ENCODE measurements at places on chromosomes 16 and 17.

- DNase-seq, result no peak
These were observed 131.9 kb downstream of the NPIPB5 start for GRCh38 chr16:22642416-22643088.

- DNase-seq, result no peak
These were observed 29.3 kb upstream of the SPACA3 start for GRCh38 chr17:32962320-32962711.

DNA sequence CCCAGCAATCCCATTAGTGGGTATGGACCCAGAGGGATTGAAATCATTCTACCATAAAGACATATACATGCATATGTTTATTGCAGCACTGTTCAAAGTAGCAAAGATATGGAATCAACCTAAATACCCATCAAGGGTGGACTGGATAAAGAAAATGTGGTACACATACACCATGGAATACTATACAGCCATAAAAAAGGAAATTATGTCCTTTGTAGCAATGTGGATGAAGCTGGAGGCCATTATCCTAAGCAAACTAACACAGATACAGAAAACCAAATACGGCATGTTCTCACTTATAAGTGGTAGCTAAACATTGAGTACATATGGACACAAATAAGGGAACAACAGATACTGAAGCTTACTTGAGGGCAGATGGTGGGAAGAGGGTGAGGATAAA is 2.4 kb downstream of the KRTAP2-3 start:
- no peak for DNase-seq

DNA sequence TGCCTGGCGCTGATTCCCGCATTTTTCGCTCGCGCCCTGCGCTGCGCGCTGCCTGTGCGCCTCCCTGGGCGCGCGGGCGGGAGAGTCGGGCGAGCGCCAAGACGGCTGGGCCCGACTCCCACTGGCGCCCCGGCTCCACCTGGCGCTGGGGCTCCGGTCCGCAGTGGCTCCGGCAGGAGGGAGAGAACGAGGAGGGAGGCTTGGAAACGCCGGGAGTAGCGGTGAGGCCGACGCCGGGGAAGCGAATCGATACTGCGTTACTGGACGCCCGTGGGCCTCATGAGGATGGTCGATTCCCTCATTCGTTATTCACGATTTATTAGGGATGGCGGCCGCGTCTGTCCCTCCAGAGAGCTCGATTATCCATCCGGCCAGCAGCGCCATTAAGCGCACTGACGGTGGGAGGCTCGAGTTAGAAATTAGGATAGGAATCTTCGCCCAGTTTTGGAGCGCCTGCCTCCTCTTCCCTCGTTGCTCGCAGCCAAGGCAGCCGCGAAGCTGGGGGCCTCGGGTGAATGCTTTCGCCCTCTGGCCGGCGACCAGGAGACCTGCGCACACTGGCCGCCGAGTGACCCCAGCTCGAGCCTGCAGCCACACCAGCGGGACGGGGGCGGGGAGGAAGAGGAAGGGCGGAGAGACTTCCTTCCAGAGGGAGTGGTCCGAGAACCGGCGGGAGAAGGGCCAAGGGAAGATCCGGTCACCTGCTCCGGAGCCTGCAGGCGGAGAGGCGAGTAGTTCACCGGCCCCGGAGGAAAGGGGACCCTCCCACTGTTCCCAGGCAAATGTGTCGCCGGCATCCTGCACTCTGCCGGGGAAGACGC is 1.3 kb upstream of the PCGF2 start:
- peak; percentile 47 for DNase-seq

DNA sequence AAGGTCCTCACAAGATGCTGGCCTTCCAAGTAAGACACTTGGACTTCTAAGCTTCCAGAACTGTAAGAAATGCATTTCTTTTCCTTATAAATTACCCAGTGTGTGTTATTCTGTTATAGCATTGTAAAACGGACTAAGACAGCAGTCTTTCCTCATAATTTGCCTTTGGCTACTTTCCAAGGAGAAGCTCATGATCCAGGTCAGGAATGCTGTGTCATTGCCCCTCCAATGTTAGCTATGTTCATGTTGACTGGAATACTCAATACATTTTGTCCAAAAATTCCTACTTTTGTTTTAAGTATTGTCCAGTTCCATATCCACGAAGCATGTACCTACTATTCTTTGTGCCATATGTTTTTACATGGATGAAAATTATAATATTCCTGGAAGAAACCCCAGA is 234.6 kb downstream of the HS3ST3A1 start:
- DNase-seq, result no peak

- DNase-seq, result peak; percentile 20
These were observed 985 bp downstream of the SGSM2 start for GRCh38 chr17:2338315-2338657.

DNA sequence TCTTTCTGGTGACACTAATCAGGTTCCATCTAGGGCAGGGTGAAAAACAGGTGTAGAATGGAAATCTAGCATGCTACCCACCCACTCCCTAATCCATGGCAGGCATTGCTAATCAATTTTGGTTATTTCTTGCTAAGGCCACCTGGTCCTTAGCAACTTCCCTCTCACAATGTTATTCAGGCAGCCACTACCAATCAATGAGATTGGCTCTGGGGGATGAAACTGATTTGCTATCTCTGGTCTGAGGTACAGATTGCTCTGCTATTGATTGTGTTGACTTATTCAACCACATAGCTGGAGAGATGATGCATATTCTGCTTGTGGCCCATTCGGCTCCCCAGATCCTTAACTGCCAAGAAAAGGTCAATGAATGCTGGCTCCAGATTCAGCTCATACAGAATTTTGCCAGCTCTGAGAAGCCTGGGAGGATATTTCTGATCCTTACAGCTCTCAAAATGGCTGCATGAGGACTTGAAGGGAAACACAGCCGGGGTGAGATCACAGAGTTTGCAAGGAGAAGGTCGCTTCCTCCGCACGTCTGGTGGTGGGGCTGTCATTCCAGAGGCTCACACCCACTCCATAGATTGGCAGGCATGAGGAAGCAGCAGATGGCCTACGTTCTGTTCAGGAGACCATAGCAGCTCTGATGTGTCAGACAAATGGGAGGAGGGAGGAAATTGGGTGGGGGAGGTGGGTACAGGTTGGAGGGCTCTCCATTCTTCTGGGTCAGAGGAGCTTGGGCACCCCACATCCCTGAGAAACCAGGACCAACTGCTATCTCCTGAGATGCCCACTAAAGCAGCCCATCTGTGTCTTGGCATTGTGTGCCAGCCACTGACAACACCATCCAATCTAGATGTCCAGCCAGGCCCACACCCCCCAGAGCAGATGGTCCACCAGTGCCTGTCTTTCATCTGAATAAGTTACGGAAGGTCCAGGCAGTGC is 22.3 kb downstream of the SEZ6 start:
- DNase-seq, result no peak

GRCh38 chr16:637081-638018 is 1.2 kb upstream of the METTL26 start:
- DNase-seq, result peak; percentile 85
